Osteoblast (primary cell): ENCODE measurements at places on chromosomes 5 and 9. TPM values are rescaled to one million over a fixed set of nuclear protein-coding genes. Genes with fewer than 3 reads are reported as not detected.
A peak's percentile ranks its signal among the peaks of the same experiment; 100 is the strongest.

DNA sequence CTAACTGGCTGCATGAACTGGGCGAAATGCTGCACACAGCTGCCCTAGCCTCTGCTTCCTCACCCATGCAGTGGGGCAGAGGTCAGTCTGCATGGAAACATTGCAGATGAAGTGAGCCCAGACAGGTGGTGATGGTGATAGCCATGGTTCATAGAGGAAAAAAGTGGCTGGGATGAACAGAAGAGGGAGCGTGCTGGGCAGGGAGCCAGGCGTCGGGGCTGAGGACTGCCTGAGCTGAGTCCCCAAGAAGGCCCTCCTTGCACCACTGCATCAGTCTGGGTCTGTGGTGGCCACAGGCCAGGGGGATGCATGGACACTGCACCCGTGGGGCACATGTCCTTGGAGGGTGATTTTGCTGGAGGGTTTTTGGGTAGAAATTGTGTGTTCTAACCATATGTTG is 80.5 kb downstream of the AMBP start:
- DNase-seq: no peak
- H3K36me3 ChIP-seq: peaks cover 5% of the 10 kb centered on the region
- no peak overlapping the region for H3K27ac ChIP-seq
- peaks cover 29% of the 10 kb centered on the region for H3K4me1 ChIP-seq
- no peaks in the 10 kb centered on the region for H3K27me3 ChIP-seq
- H3K4me3 ChIP-seq: no peak overlapping the region

GRCh38 chr5:75265731-75266130 is 29.1 kb upstream of the ANKRD31 start:
- no peaks in the 10 kb centered on the region for H3K4me1 ChIP-seq
- peak; percentile 69 for DNase-seq
- no peak overlapping the region for H3K4me3 ChIP-seq
- no peak overlapping the region for H3K27ac ChIP-seq

GRCh38 chr5:151580239-151580638 is 10.9 kb downstream of the FAT2 start:
- no peak overlapping the region for H3K27ac ChIP-seq
- no peaks in the 10 kb centered on the region for H3K36me3 ChIP-seq
- no peaks in the 10 kb centered on the region for H3K27me3 ChIP-seq
- no peak for DNase-seq
- no peak overlapping the region for H3K4me3 ChIP-seq

Gene SLC4A9
- not detected in 2 replicates for total RNA-seq

- DNase-seq: peak; percentile 63
- H3K36me3 ChIP-seq: no peaks in the 10 kb centered on the region
Measured at GRCh38 chr5:169268019-169268418, 32.9 kb downstream of the SLIT3 start.

DNA sequence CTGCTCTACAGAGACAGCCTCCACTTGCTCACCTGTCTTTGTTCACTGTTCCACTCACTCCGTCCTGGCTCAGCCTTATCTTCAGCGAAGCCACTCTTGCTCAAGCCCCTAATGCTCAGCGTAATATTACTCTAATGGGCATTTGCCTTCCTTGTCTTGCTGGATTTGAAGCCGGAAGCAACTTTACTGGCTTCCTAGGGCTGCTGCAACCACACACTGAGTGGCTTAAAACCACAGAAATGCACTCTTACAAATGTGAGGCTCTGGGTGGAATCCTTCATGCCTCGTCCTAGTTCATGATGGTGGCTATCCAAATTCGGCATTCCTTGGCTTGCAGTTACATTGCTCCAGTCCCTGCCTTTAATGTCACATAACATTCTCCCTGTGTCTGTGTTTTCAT is 85.5 kb upstream of the MARCHF11 start:
- no peaks in the 10 kb centered on the region for H3K36me3 ChIP-seq
- no peak overlapping the region for H3K4me3 ChIP-seq
- no peak overlapping the region for H3K27ac ChIP-seq
- no peaks in the 10 kb centered on the region for H3K4me1 ChIP-seq
- no peak for DNase-seq

Gene SUB1
- total RNA-seq: 101 and 115 TPM in 2 replicates

Gene ANKRD34B
- total RNA-seq: not detected in 2 replicates

GRCh38 chr5:58071566-58071965 is 388.3 kb downstream of the PLK2 start:
- DNase-seq: no peak
- no peak overlapping the region for H3K27ac ChIP-seq
- no peaks in the 10 kb centered on the region for H3K4me1 ChIP-seq
- no peaks in the 10 kb centered on the region for H3K27me3 ChIP-seq
- no peaks in the 10 kb centered on the region for H3K36me3 ChIP-seq

DNA sequence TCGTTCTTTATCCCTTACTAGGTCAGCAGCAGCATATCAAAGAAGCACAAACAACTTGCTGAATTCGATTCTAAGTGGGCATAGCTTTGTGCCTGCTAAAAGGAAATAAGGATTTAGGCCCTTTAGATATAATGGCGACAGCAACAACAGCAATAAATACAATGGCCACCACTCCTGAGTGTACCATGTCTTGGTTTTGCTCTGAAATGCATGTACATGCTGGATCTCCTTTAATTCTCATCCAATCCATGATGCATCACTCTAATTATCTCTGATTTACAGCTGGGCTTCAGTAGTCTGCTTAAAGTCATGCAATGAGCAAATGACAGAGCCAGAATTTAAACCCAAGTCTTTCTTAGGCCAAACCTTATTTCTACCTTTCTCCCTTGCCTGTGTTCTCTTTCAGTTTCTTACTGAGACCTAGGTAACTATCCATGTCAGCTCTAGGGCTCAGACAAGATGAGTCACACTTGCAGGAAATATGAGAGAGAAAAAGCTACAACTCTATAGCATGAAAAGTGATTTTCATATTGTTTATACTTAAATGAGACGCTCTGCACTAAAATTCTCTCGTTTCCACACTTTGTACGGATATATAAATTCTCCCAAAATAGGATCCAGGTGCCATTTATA is 111.8 kb downstream of the HMHB1 start:
- no peaks in the 10 kb centered on the region for H3K36me3 ChIP-seq
- peak; percentile 87 for DNase-seq
- peaks cover 43% of the 10 kb centered on the region for H3K4me1 ChIP-seq

DNA sequence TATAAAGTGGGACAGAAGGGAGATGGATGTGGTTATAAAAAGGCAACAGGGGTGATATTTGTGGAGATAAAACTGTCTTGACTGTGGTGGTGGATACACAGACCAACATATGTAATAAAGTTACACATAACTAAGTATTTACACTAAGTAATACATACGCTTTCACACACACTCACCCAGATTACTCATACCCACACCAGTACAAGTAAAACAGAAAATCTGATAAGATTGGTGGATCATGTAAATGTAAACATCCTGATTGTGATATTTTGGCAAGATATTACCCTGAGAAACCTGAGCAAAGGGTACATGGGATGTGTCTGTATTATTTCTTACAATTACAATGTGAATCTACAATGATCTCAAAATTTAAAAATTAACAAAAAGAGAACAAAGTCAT is 53.3 kb upstream of the SLIT3 start:
- no peak overlapping the region for H3K27ac ChIP-seq
- no peaks in the 10 kb centered on the region for H3K36me3 ChIP-seq
- DNase-seq: peak; percentile 17
- peaks cover 36% of the 10 kb centered on the region for H3K4me1 ChIP-seq

DNA sequence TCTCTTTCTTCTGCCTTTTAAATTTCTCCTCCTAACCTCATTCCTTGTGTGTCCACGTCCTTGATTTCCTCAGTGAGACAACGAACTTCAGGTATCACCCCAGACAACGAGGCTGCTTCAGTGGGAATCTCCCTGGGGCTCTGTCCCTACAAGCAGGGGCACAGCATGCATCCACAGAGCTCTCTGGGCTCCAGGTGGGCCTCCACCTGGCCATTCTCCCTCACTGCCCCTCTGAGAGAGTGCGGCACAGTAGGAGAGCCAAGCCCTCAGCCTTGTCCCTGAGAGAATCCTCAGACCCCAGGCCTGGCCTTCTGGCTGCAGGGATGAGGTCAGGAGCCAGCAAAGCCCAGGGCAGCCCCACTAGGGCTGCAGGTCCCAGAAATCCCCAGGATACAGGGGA is 105.3 kb downstream of the LHFPL2 start:
- H3K4me1 ChIP-seq: peaks cover 33% of the 10 kb centered on the region
- no peaks in the 10 kb centered on the region for H3K27me3 ChIP-seq
- H3K27ac ChIP-seq: no peak overlapping the region
- DNase-seq: no peak
- no peak overlapping the region for H3K4me3 ChIP-seq

DNA sequence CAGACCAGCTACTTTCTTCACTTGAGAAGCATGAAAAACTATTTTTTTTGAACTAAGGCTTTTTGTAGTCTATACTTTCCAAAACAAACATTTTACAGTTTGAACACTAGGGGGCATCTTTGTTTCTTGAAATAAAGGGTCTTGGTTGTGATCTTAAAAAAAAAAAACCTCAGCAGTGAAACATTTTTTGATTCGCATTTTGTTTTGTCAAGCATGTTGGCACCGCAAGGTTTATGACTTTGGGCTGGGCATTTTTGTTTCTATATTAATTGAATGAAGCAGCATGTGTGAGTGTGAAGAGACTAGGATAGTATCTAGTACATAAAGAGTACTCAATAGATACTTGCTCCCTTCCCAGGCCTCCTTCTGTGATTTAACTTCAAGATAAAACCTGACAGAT is 31.6 kb upstream of the ACOT12 start:
- H3K4me3 ChIP-seq: no peak overlapping the region
- H3K27ac ChIP-seq: peak overlapping the region; percentile 31
- DNase-seq: no peak
- peaks cover 24% of the 10 kb centered on the region for H3K4me1 ChIP-seq
- H3K27me3 ChIP-seq: no peaks in the 10 kb centered on the region
- H3K36me3 ChIP-seq: no peaks in the 10 kb centered on the region

Gene KCNV2
- total RNA-seq: not detected in 2 replicates

DNA sequence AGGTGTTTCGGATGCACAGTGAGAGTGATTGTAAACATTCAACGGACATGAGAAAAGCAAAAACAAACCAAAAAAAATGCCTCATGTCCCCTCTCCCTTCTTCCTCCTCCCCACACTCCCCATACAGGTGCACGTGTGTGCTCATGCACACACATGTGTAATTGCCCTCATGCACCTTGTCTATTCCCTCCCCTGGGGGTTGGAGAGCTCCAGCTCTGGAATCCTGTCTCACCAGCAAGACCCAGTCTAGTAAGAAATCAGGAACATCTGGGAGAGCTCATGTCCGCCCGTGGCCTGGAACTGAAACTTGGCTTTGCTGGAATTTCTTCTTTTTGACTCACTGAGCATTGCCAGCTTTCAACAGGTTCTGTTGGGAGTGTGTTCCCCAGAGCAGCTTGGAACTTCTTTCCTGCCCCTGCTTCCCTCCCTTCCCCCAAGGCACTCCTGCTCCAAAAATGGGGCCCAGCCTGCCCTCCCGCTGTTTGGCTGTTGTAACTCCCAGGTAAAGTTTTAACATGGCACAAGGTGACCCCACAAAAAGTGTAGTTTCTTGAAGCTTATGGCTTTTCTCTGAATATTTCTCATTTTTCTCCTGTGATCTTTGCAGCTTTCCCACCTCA is 190.1 kb downstream of the NR3C1 start:
- peak overlapping the region; percentile 13 for H3K27ac ChIP-seq
- H3K36me3 ChIP-seq: no peaks in the 10 kb centered on the region
- no peak overlapping the region for H3K4me3 ChIP-seq
- no peak for DNase-seq

GRCh38 chr5:88672644-88673252 is 210.2 kb downstream of the MEF2C start:
- no peak overlapping the region for H3K4me3 ChIP-seq
- no peak for DNase-seq
- H3K36me3 ChIP-seq: no peaks in the 10 kb centered on the region
